Stimulated activated CD4-positive, alpha-beta T cell treated with anti-CD3 and anti-CD28 coated beads, Interleukin-4, amount 100 ng/mL, for 4 hours (primary cell): ENCODE measurements at places on chromosomes 3 and 15.

DNA sequence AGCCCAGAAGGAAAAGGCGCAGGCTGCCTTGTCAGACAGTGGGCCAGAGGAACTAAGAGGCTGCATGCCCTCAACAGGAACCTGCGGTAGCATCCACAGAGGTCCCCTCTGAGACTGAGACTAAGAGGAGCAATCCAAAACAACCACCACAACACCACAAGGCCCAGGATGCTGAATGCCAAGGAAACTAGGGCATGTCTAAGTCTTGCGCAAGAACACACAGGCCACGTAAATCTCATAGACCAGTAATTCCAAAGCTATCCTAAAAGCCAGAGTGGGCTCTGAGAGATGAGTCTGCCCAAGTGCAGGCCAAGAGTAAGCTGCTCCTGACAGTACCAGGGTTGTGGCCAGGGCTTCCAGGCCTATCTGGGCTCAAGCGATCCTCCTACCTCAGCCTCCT is 12.9 kb downstream of the MON1A start:
- no peak for DNase-seq

DNA sequence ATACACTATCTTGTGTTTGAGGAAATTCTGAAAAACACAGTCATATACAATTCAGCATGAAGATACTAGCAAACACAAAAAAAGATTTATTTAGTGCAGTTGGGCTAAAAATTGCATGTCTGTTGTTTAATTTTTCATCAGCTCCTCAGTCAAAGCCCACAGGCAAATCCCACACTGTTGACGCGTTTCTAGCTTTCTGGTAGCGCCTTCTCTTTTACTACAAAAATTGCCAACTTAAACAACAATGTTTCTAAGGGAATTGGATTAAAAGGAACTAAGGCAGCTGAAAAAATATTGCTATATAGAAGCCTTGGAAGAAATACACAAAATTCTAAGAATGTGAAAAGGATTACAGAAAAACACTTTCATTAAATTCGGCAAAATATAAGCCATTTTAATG is 196.7 kb upstream of the P2RY1 start:
- no peak for DNase-seq

- no peak for DNase-seq
These were observed 3.0 kb upstream of the SHC4 start for GRCh38 chr15:48966595-48967301.

DNA sequence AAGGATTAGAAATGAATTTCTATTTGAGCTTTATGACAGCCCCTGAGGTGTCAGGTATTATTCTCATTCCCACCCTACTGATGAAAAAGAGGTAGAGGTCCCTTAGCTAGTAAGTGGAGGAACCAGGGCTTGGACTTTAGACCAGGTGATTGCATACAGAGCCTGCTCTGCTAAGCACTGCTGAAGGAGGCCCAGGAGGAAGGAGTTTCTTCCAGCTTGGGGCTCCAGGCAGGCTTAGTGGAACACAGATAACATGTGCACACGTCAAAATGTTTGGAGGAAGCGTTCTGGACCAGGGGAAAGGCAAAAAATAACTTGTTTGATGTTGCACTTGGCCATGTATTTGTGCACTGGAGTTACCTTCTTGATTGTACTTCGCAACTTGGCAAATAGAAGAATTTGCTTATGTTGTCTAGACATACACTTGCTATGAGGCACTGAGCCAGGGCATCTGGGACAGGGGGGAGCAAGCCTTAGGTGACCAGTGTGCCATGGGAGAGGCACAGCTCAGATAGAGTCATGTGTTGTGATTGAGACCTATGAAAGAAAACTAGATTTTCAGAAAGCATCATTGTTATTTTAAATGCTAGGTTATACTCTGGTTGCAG is 22.4 kb downstream of the IFT122 start:
- no peak for DNase-seq
